NCI-H226 (cell line): ENCODE measurements at places on chromosomes 4 and X.
A peak's percentile ranks its signal among the peaks of the same experiment; 100 is the strongest.

- DNase-seq = peak; percentile 50
Measured at GRCh38 chr4:47222276-47222675, 190.9 kb downstream of the GABRB1 start.

DNA sequence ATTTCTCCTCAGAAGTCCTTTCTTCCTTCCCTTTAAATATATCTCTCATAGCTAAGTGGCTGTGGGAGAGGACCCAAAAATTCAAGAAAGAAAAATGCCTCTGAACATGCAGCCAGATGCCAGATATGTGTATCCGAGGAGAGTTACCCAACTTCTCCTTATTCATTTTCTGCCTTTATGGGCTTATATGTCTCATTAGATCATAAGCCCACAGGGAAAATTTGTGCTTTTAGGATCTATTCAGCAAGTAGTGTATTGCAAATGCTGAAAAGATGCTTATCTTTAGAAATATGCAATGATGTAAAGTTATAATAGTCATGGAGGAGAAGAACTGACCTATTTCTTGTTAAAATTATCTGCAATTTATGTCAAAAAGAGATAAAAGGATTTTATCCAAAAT is 371.8 kb upstream of the NOCT start:
- no peak for DNase-seq

DNA sequence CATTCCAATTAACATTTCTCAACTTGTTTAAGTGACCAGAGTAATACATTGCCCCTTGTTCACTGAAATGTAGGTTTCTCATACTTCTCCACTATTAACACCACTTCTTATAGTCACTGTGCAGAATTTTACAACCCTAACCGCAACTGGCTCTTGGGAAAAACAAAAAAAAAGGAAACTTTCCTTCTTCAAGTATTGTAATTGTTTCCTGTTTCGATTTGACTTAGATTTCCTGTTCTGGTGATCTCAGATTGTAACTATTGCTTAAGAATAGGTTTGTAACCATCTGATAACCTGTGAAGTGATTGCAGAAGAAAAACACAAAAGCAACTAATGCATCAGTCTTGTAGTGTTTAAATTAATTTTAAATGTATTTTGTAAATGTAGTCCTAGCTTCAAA is 594.7 kb upstream of the GALNT7 start:
- DNase-seq = no peak

GRCh38 chr4:101037249-101037648 is 310.1 kb downstream of the PPP3CA start:
- no peak for DNase-seq

DNA sequence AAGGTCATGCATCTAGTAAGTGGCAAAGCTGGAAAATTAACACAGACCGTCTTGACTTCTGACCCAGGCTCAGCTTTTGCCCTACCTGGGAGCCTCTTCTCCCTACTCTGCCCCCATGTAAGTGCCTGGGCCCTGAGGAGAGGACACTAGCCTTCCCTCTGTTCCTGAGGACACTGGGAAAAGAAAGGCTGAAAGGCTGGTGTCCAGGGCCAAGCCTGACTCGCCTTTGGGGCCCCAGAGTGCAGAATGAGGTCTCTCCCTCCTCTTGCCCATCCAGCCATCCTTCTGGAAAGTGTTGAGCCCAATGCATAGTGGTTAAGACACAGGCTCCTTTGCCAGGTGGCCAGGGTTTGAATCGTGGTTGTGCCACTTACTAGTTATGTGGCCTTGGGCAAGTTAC is 91.5 kb downstream of the PJA1 start:
- no peak for DNase-seq

DNA sequence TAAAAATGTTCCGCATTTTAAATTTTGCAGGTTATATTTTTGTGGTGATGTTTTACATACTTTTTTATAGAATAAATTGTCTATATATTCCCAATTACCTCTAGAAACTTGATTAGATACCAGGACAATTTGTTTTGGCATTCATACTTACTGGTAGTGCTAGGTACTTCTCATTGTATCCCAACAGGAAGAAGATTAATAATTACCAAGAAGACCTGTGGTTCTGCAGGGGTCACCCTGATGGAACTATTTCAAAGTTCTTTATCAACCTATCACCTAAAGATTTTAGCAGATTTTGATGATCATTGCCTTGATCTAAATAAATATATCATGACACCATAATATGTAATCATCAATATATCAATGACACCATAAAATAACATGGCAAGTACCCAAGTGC is 22.5 kb upstream of the FAM9A start:
- DNase-seq = no peak

GRCh38 chr4:155600244-155600643 is 66.4 kb upstream of the GUCY1A1 start:
- peak; percentile 73 for DNase-seq

- peak; percentile 64 for DNase-seq
Measured at GRCh38 chr4:142719854-142720541, 126.1 kb downstream of the INPP4B start.
